Esophagus muscularis mucosa (tissue), 4 donors: ENCODE measurements at places on chromosomes 12 and 14. TPM values are rescaled to one million over a fixed set of nuclear protein-coding genes. Genes with fewer than 3 reads are reported as not detected.

GRCh38 chr14:78399316-78399889 lies 229.2 kb downstream of the NRXN3 start:
- no peaks in the 10 kb centered on the region for H3K27me3 ChIP-seq
- no peak for DNase-seq
- no peak overlapping the region for H3K4me3 ChIP-seq
- no peaks in the 10 kb centered on the region for H3K4me1 ChIP-seq
- no peak overlapping the region for H3K27ac ChIP-seq

GRCh38 chr14:100618763-100619320 lies 31.6 kb upstream of the BEGAIN start:
- peaks cover 12% of the 10 kb centered on the region for H3K4me1 ChIP-seq
- H3K27ac ChIP-seq = no peak overlapping the region
- no peak overlapping the region for H3K4me3 ChIP-seq

The FBLN5 gene
- total RNA-seq = 79.7 TPM

DNA sequence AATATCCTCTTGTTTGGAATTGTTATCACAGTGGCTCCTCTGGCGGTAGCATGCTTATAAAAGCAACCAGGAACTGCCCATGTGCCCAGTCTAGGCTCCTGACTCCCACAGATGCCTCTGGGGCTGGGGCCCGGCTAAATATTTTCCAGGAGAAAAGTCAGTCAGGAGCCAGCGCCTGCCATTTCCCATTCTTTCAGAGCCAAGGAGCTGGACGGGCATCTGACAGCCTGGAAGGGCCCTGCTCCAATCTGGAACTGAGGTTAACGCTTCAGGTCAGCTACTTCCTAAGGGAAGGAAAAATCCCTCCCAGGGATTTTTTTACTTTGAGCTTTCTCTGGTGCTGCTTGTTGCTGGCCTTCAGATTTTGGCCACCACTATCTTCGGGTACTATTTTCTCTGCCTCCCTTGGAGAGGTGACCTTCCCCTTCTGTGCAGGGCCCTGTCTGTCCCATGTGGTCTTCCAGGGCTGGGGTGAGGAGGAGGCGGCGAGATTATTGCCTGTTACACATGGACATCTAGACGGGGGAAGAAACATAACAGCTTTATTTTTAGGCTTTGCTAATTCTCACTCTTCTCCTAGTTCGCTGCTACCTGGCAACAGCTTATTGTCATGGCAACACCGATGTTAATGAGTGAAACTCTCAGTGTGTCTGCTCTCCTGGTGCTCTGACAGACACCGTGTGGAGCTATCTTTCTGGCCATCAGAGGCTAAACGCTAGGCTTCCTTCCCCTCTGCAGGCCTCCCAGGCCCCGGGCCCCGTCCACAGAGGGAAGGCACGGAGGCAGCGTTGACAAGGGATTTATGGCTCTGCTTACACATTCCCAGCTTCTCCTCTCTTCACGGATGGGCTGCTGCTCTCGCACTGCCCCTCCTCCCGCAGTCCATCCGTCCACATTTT lies 160.4 kb downstream of the CACNA1C start:
- H3K4me3 ChIP-seq = no peak overlapping the region
- H3K4me1 ChIP-seq = peaks cover 63% of the 10 kb centered on the region
- H3K27ac ChIP-seq = peak overlapping the region; percentile 75
- no peak for DNase-seq
- no peaks in the 10 kb centered on the region for H3K27me3 ChIP-seq

The DDX23 gene
- total RNA-seq = 88.3 TPM

DNA sequence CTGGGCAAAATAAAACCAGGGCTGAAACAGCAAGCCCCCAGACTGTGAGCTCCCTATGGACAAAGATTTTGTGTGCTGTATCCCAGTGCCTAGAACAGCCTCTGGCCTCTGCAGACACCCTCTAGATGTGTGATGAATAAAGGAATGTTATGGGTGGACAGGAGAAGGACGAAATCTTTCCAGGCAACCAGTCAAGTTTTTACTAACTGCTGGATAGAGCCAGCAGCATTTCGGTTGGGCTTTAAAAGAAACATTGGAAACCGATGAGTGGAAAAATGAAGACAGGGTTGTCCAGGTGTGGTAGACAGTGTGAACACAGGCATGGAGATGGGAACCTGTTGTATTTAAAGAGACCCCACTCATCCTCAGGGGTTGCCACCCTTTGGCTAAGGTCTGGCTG lies 4.0 kb downstream of the CHGA start:
- H3K27me3 ChIP-seq = peaks cover 17% of the 10 kb centered on the region
- no peaks in the 10 kb centered on the region for H3K36me3 ChIP-seq
- H3K4me3 ChIP-seq = no peak overlapping the region
- H3K27ac ChIP-seq = no peak overlapping the region
- H3K4me1 ChIP-seq = no peaks in the 10 kb centered on the region

The SLCO1C1 gene
- 2.4 TPM for total RNA-seq

The REC8 gene
- 5.0 TPM for total RNA-seq

The DCAF4 gene
- 12.0 TPM for total RNA-seq

GRCh38 chr12:6961695-6962284 lies 8.7 kb downstream of the PHB2 start:
- H3K4me1 ChIP-seq = peaks cover 65% of the 10 kb centered on the region
- H3K27me3 ChIP-seq = no peaks in the 10 kb centered on the region
- peak overlapping the region; percentile 23 for H3K4me3 ChIP-seq

- no peak for DNase-seq
- no peak overlapping the region for H3K27ac ChIP-seq
- H3K36me3 ChIP-seq = peaks cover 10% of the 10 kb centered on the region
- H3K4me1 ChIP-seq = peaks cover 17% of the 10 kb centered on the region
- no peak overlapping the region for H3K4me3 ChIP-seq
- H3K27me3 ChIP-seq = no peaks in the 10 kb centered on the region
These were observed 24.2 kb downstream of the ZNF664 start for GRCh38 chr12:123997033-123997822.

DNA sequence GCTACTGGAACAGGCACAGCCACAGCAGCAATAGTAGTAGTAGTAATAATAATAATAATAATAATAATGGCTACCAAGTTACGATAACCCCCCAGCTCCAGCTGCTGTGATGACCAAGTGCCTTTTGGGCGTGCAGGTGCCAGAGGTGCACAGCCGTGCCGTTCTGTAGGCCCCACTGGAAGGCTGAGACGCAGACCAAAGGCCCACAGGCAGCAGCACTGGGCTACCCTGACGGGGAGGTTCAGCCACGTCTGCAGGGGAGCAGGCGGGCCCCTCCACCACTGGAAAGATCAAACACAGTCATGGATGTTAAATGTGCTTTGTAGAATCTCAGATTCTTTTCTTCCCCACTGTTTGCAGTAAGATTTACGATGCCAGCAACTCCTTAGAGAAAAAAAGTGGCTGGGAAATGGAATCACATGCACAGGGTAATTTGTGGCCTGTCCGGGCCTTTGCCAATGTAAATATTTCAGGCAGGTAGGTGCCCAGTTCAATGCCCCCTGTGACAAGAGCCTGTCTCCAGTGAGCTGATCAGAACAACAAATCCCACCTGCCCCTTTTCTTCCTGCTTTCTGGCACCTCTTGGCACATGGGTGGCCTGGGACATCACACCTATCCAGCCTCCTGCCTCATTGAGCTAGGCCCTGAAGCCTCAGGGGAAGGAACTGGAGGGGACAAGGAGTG lies 32.6 kb downstream of the CCDC85C start:
- H3K4me3 ChIP-seq = no peak overlapping the region
- H3K27me3 ChIP-seq = no peaks in the 10 kb centered on the region
- no peak for DNase-seq
- H3K4me1 ChIP-seq = peaks cover 89% of the 10 kb centered on the region
- H3K36me3 ChIP-seq = no peaks in the 10 kb centered on the region

DNA sequence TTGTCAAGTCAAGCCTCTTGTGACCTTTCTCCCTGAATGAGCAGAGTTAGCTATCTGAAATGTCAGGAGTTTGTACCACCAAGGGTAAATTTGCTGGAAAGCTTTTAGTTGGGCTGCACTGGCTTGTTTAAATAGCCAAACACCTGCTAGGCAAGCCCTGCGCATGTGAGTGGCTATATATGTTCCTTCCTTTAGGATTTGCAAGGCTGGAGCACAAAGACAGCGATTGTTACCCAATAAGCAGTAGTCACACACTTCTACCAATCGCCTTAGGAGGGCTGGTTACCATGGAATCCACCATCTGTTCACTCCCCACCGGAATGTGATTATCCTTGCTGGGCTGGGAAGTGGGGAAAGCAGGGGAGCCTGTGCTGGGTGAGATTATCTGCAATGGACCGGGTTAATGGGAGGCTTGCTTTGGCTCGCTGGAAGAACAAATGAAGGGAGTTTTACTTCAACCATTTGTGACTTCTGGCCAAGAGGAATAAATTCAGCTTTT lies 102.5 kb downstream of the FGD4 start:
- H3K36me3 ChIP-seq = no peaks in the 10 kb centered on the region
- peak overlapping the region; percentile 29 for H3K27ac ChIP-seq
- peak overlapping the region; percentile 12 for H3K4me3 ChIP-seq
- peaks cover 37% of the 10 kb centered on the region for H3K4me1 ChIP-seq
- no peaks in the 10 kb centered on the region for H3K27me3 ChIP-seq

DNA sequence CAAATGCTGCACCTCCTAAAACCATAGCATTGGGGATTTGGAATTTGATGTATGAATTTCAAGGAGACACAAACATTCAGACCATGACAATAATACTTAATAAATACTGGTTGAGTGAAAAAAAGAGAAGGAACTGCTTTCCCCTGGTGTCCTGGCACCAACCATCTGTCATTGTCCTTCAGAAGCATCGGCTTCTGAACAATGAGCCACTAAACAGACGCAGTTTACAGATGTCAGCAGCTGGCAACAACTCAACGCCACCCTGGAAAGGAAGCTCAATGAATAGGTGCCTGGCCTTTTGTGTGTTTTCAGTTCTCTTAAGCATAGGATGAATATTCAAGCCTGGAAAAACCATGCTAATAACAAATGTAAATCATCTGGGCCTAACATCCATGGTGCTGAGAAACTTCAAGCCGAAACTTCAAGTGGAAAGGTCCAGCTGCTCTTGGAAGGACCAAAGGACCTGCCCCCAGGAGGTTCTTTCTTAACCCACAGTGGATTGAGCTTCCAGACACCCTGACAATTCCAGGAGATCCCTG lies 101.3 kb downstream of the WIF1 start:
- H3K27me3 ChIP-seq = no peaks in the 10 kb centered on the region
- H3K4me1 ChIP-seq = no peaks in the 10 kb centered on the region
- no peak overlapping the region for H3K27ac ChIP-seq
- H3K36me3 ChIP-seq = no peaks in the 10 kb centered on the region
- no peak for DNase-seq
- no peak overlapping the region for H3K4me3 ChIP-seq

The KRT3 gene
- total RNA-seq = not detected

GRCh38 chr12:129662234-129662633 lies 241.6 kb downstream of the TMEM132D start:
- DNase-seq = no peak
- H3K4me1 ChIP-seq = no peaks in the 10 kb centered on the region
- H3K27me3 ChIP-seq = no peaks in the 10 kb centered on the region
- no peak overlapping the region for H3K4me3 ChIP-seq
- H3K36me3 ChIP-seq = no peaks in the 10 kb centered on the region

DNA sequence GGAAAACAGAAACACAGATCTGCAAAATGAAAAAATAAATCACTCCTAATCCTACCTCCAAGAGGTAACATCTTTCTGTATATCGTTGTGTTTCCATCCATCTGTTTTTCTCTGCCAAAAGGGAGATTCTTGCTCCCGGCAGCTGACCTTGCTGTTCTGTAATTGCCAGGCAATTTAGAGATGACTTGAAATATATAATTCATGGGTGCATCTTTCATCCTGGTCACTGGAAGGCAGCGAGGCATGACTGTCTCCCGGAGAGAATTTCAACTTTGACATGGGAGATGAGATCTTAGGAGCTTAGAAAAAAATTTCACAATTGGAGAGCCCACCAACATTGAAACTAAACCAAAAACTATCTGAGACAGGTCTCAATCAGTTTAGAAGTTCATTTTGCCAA lies 53.0 kb downstream of the WSCD2 start:
- no peaks in the 10 kb centered on the region for H3K4me1 ChIP-seq
- H3K27ac ChIP-seq = peak overlapping the region; percentile 57
- H3K4me3 ChIP-seq = no peak overlapping the region
- H3K36me3 ChIP-seq = no peaks in the 10 kb centered on the region

DNA sequence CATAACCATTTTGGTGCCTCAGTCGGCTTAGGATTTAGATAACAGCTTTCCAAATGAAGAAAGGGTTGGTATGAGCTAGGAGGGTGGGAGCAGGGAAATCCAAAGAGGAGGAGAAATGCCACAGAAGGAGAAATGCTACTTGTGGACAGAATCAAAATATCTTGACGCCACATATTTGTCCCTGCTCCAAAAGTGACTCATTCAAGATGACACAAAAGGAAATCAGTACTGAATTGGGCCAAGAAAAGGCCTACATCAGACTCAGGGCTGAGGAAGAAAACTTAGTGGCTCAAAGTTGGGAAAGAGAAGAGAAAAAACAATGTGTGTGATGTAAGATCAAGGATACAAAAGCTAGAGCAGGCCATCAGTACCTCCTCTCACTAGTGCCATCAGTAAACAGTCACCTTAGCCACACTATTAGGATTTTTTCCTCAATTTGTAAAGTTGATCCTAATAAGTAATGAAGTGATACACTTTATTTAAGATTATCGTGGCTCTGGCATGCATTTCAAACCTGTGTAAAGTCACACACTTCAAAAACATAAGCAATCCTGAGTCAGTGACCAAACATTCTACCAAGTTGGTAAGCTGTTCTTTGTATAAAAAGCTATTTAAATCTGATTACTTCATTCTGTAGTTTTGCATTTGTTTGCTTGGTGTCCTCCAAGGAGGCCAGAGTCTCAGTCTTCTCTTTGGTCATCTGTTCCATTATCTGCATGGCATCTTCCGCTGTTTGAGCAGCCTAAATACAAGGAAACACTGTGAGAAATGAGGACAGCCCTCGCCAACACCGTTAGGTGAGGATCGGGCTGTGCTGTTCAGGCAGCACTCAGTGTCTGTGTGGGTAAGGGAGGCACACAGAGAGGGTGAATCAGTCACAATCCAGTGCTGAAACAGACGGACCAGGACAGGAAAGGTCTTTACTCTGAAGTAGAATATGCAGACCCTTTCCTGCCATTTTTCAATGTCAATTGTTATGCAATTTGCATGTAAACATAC lies 52.6 kb upstream of the VPS33A start:
- H3K36me3 ChIP-seq = peaks cover 96% of the 10 kb centered on the region
- H3K27me3 ChIP-seq = no peaks in the 10 kb centered on the region
- DNase-seq = no peak
- H3K4me1 ChIP-seq = peaks cover 12% of the 10 kb centered on the region

DNA sequence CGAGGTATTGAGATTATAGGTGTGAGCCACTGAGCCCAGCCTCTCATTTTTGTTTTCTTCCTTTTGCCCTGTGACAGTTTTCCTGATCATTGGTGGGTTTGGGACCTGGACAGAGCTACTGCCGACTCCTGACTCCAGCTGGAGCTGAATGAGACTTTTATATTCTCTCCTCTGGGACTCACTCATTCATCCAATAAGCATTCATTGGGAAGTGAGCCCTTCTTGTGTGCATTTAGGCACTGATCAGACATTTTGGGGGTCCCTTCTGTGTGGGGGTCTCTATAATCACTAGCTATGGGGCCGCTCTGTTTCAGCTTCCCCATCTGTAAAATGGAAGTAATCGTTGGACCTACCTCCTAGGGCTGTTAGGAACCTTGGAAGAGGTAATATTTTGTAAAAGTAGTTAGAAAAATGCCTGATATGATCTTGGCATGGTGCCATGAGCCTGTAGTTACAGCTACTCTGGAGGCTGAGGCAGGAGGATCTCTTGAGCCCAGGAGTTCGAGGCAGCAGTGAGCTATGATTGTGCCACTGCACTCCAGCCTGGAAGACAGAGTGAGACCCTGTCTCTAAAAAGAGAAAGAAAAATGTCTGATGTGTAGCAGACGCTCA lies 7.2 kb downstream of the SH2B3 start:
- no peak for DNase-seq
- no peaks in the 10 kb centered on the region for H3K27me3 ChIP-seq
- H3K4me1 ChIP-seq = peaks cover 73% of the 10 kb centered on the region

- DNase-seq = no peak
- H3K27me3 ChIP-seq = no peaks in the 10 kb centered on the region
- no peak overlapping the region for H3K27ac ChIP-seq
- peaks cover 12% of the 10 kb centered on the region for H3K4me1 ChIP-seq
These were observed 29.2 kb downstream of the SMUG1 start for GRCh38 chr12:54159589-54159988.
